Stimulated activated CD8-positive, alpha-beta memory T cell treated with anti-CD3 and anti-CD28 coated beads, Interleukin-4, amount 100 ng/mL, for 4 hours (primary cell): ENCODE measurements at places on chromosomes 4 and X.

DNA sequence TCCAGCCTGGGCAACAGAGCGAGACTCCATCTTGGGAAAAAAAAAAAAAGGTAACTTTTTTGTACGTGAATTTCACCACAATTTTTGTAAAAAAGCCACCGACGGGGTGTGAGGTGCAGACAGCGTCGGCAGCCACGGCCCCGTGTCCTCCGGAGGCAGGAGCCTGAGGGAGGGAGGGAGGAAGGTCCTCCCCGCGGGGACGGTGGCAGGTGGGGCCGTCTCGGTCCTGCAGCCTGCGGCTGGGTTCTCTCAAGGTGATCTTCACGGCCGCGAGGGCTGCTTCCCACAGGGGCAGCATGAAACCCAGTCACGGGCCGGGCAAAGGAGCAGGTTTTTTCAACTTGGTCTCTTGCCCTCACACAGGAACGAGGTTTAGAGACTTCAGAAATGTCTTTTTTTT is 14.0 kb downstream of the PLCXD1 start:
- no peak for DNase-seq

DNA sequence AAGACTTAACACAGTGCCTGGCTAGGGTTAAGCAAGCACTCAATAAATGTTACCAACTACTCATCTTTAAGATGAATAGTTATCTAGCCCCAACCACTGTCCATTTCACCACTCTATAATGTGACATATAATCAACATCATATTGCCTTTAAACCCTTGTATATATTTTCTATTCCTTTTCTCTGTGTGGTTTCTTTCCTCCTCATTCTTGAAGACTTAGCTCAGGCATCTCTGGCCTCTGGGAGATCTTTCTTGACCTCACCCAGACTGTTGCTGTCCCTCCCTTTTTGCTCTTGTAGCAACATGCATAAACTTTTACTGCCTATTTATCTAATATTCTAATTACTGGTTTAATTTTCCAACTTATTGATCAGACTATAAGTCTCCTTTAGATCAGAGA is 249.9 kb upstream of the MAB21L2 start:
- DNase-seq, result no peak

DNA sequence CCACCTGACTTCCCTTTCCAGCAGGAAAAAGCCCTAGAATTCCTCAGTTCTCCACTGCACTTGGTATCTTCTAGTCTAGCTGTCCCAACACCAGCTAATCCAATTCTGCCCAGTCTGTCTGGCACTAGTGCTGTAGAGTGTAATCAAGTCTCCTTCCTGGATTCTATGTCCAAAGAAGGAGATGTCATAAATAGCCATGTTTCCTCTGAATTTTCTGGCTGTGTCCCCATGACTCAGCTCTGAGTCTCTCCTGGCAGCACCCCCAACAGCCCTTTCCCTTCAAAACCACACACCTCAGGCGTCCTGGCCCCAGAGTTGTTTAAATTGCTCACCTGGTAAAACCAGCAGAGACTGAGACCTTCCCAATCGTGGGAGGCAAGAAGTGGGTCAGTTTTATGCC is 197.2 kb downstream of the GRXCR1 start:
- no peak for DNase-seq

GRCh38 chr4:111631215-111631999 is 513.8 kb upstream of the FAM241A start:
- no peak for DNase-seq

GRCh38 chrX:37672563-37672962 is 13.0 kb upstream of the XK start:
- DNase-seq, result no peak

DNA sequence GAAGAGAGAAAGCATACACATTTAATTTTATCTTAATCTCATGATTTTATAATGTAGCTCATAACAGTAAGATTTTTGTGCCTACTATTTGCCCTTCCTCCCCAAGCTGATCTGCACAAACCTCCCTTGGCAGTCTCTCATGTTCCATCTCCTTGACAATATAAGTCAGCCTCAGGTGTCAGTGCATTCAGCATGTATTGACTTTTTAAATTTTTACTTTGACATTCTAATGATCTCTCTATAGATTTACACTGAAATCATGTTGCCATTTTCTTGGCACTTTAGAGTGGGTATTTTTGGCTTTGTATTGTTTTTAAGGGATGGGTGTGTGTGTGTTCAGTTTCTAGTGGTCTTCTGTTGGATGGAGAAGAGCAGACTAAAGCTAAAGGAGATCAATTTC is 505.3 kb upstream of the CPEB2 start:
- DNase-seq, result no peak

- DNase-seq, result no peak
These were observed 101.9 kb downstream of the SLIT2 start for GRCh38 chr4:20353646-20354045.

DNA sequence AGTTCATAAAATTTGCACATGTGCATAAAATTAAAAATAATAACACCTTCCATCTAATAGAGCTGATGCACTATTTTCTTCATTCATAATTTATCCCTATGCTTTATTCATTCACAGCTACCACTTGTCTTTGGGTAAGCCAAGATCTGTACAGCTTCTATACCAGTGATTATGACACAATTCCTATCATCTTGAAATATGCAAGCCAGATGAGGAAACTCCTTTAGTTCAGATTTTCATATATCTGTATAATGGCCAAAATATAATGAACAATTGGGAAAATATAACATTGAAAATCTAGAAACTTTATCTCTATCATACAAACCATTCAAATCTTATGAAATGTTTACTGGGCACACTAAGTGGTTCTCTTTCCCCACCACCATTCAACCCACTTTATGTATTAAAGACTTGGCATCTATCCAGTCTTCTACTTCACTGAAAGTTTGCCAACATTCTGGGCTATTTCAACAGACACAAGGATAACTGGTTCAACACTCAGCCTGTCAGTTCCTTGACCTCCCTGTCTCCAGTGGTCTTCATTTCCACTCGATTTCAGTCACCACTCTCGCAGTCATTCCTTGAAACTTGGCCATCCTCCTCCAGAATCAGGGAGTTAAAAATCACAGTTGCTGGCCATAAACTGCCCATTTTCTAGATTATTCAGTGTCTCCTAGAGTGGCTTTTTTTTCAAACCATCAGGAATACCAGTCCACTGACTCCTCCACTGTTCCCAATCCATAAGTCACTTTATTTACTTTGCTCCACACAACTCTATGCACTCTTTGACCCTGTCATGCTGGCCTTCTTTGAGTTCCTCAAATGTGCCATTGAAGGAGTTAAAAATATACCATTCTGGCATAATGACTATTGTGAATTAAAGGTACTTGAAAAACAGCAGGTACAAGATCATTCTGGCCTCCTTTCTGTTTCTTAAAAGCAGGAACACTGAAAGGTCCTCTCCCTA is 85.5 kb downstream of the CAMK2D start:
- DNase-seq, result no peak

- no peak for DNase-seq
These were observed 160.7 kb downstream of the FHIP1A start for GRCh38 chr4:151569650-151570049.

DNA sequence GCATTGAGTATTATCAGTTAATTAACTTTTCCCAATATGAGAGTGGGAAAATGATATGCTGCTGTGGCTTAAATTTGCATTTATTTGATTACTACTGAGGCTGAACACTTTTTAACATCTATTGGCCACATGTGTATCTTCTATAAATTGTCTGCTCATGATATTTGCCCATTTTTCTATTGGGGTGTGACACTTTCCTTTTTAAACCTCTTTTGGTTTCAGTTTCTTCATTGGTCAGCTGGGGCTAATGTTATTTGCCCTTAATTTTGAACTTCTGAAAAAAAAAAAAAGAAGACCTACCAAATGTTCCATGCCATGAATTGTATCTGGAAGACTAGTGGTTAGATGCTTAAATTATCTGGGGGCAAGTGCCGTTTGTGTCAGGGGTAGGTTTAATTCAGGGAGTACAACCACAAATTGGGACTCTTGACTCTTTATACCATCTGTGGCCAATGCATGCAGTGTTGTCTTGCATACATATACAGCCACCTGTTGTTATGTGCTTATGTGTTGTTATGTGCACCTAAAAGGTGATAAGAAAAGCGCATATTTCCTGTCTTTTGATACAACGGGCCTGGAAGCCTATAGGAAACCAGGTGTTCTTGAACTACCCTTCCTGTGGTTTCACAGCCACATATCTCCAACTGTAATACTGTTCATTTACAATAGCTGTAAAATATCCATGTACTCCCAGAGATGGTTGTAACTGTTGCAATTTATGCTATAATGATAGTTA is 49.0 kb downstream of the SH2D1A start:
- DNase-seq, result no peak

DNA sequence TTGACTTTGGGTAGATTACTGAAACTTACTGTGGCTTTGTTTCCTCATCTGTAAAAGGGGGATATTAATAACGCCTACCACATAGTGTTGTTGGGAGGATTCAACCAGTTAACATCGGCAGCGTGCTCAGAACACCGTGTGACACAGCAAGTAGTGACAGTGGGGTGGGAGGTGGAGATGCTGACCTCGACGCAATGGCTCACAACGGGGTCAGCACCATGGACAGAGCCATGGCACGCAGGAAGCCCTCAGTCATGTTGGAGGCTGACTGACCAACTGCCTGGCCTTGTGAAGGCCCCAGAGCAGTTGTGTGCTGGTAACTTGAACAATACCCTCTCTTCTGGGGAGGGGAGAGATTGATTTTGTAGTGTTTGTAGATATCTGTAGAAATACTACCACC is 93.2 kb downstream of the WFS1 start:
- no peak for DNase-seq

DNA sequence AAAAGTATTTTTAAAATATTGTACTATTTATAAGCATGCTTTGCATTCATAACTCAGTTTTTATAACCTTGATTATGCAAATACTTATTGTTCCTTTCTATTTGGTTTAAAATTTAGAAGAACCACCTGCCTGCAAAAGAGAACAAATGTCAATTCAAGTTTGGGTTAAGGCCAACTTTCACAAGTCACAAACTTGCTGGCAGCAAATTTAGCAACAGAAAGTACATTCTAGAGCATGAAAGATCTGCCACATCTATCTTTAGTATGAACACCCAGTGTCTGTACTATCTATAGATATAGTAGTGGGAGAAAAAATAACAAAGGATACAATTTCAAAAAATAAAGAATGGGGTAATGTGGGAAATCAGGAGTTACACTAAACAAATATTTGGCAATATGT is 1014.2 kb downstream of the C4orf33 start:
- no peak for DNase-seq

DNA sequence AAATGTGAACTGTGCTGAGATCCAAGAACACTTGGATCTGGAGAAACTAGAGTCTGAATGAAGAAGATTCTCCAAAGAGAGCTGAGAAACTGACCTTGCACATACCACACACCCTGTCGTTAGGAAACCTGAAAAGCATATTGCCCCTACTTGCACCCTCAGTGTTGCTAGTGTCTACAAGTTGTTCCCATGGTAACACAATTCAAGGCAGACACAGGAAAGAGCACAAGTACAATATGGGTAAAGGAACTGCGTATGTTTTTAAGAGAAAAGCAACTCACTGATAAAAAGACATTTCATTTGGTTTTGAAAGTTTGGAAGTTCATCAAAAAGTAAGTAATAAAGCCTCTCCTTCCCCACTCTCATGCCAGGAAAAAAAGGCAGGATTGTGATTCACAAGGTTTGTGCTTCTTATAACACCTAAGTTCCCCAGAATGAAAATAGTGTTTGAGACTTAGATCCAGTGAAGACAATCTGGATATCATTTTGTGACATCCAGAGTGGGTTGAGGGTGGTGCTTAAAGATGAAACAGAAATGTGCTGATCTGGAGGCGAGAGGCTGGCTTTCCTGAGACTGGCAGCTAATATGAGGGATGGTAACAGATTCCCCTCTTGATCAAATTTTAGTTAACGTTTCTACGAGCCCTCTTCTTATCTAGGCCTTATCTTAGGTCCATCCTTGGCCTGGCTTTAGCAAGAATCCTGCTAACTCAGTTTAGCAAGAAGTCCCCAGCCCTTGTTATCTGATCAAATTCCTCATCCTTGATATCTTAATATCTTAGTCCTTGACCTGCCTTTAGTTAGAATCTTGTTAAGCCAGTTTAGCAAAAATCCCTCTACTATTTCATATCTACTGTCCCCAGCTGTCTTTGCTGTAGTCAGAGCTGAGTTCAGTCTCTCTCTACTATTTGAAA is 42.3 kb downstream of the NIPAL1 start:
- no peak for DNase-seq

GRCh38 chrX:69173906-69174305 is 8.7 kb upstream of the PJA1 start:
- no peak for DNase-seq

- DNase-seq, result no peak
These were observed 531.1 kb upstream of the SPANXN1 start for GRCh38 chrX:144716187-144716586.

DNA sequence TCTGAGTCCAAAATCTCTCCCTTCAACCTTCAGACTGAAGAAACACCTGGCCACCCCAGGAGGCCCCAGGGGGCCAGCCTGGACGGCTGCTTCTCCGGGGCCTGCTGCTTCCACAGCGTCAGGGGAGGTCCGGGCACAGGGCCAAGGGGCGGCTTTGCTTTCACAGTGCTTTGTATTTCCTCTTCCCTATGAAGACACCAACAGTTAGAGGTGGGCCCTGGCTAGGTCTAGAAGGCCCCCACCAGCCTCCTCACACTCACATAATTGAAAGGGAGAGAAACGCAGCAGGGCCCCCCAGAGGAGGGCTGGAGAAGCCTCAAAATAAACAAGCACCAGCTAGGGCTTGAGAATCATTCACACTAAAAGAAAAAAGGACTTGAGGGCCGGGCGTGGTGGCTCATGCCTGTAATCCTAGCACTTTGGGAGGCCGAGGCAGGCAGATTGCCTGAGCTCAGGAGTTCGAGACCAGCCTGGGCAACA is 17.8 kb downstream of the SCD5 start:
- no peak for DNase-seq

DNA sequence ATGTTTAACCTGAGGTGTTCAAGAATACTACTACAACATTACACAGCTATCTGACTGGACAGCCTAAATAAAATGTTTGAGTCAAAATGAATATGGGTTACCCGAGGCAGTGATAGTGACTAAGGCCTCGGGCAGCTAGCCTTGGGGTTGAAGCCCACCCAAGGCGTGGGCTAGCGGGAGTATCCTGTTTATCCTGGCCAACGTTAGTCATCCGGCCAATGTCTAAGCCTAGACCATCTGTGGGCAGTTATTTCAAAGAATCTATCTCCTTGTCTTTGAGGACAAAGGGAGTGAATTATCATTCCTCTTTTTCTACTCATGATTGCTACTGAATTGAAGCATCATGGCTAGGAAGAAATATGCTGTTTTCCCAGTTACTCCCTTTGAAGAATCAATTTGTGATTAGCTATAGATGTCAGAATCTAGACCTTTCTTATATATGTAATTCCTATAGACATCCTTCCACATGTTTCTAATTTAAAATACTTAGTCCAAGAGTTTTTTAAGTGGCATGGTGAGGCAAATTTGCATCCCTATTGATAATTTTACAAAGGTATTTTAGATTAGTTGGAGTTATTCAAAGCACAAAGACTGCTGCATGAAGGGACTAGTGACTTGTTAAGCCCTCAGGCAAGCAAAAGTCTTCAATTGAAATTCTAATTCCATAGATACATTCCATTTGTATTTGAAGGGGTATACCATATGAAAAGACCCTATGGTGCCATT is 6.0 kb upstream of the PDGFC start:
- DNase-seq, result no peak
